ENCODE measurements at places on chromosomes 5 and 9. TPM values are rescaled to one million over a fixed set of nuclear protein-coding genes. Genes with fewer than 3 reads are reported as not detected.

SVEP1 gene
- not detected for total RNA-seq

TMEM174 gene
- not detected for total RNA-seq

ZBTB6 gene
- total RNA-seq: 19.8 TPM

PCDHA1 gene
- total RNA-seq: not detected

PDE8B gene
- total RNA-seq: not detected

SCGB3A2 gene
- total RNA-seq: not detected

NMUR2 gene
- not detected for total RNA-seq

MEIKIN gene
- total RNA-seq: 2.7 TPM

TTLL11 gene
- 3.2 TPM for total RNA-seq

FGF10 gene
- not detected for total RNA-seq

FGD3 gene
- total RNA-seq: 329 TPM

IFNB1 gene
- total RNA-seq: not detected

SHROOM1 gene
- not detected for total RNA-seq

OR1K1 gene
- not detected for total RNA-seq

FAM221B gene
- not detected for total RNA-seq

RBM27 gene
- total RNA-seq: 31.5 TPM

SLC36A3 gene
- not detected for total RNA-seq

TSSK1B gene
- total RNA-seq: not detected

TRPM6 gene
- total RNA-seq: not detected

HSPB3 gene
- total RNA-seq: not detected

NEUROG1 gene
- not detected for total RNA-seq

ORM2 gene
- not detected for total RNA-seq

BAAT gene
- not detected for total RNA-seq

SLC6A7 gene
- total RNA-seq: not detected

PLPP7 gene
- 0.82 TPM for total RNA-seq

INSYN2B gene
- not detected for total RNA-seq

NDUFAF2 gene
- total RNA-seq: 25.0 TPM
